ENCODE measurements at places on chromosomes 16 and 17.

- no peak for DNase-seq
These were observed 100.4 kb downstream of the STX8 start for GRCh38 chr17:9475101-9475658.

GRCh38 chr17:10271106-10271562, 72.7 kb upstream of the GAS7 start:
- no peak for DNase-seq

GRCh38 chr17:8532021-8532420, 96.3 kb downstream of the NDEL1 start:
- no peak for DNase-seq

DNA sequence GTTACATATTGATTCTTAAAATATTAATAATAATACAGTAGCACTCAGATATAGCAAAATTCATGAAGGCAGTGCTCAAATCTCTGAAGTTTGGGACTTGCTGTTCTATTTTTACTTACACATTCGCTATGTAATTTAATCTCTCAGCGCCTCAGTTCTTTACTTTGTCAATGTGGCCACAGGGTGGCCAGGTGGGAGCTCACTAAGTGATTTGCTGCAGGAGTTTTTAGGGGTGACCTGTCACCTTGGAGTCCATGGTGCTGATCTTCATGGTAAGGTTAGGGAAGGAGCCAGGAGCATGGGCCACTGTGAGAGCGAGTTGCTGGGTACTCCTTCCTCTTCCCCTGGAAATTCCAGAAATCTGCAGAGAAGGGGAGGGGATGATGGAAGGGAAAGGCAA, 28.1 kb downstream of the VWA3A start:
- no peak for DNase-seq

DNA sequence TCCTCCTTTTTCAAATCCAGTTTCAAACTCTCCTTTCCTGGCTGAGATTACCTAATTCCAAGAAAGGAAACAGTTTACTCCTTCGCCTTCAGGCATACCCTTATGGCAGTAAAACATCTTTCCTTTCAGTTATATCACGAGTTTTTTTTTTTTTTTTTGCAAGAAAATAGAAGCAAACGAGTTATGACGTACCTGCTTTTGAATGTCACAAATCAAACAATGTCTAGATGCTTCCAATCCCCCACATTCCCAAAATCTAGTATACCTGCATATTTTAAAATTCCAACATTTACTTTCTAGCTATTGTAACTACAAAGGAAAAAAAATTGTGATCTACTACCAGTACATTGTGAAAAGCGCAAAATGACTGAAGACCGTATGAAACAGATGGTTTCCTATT, 28.9 kb downstream of the GSPT1 start:
- DNase-seq: no peak

DNA sequence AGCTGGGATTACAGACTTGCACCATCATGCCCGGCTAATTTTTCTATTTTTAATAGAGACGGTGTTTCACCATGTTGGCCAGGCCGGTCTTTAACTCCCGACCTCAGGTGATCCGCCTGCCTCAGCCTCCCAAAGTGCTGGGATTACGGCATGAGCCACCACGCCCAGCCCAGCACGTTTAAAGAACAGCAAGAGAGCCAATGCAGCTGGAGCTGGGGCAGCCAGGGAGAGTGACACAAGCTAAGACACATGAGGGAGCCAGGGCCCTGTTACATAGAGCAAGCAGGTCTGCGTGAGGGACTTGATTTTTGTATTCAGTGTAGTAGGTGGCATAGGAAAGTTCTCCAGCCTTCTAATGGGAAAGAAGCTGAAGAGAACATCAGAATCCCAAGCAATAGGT, 21.7 kb upstream of the GOSR2 start:
- no peak for DNase-seq
